ENCODE measurements at places on chromosomes 2 and 18.

GRCh38 chr18:67794521-67794920 lies 278.0 kb upstream of the DSEL start:
- DNase-seq, result no peak

GRCh38 chr18:3623769-3624545 lies 174.0 kb downstream of the TGIF1 start:
- DNase-seq, result no peak

DNA sequence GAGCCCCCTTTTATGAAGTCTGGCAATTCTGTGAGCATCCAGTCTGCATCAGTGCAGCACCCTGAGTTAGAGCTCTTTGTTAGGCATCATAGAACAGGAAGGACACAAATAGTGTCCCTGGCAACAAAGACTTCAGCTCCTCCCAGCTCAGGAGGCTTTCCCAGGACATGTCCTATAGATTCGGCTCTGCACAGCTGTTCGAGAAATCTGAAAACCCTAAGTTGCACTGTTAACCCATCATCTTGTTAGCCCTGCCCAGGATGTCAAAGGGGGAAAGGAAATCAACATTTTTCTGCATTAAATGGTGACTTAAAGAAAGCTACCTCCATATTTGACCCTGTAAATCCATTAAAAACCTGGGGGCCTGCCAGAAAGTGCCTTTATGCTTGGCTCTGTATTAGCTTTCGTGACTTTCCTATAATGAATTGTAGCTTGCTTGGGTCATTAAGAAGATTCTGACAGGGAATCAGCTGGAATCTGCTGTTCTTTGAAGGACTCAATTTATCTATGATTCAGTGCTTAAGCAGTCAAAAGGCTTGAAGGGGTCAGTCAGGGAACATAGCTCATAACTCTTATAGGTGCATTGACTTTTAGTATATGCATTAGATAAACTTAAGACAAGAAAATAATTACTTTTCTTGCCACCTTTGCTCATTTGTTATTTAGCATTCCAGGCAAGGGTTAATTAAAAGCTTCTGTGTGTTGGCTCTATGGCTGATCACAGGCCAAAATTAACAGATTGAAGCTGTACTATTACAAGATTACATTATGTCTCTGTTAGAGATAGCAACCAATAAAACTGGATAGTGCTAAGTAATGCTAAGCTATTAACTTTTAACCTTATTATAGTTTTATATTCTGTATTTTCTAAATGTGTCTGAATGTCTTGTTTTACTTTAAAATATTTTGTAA lies 20.6 kb downstream of the ERMN start:
- DNase-seq, result no peak

DNA sequence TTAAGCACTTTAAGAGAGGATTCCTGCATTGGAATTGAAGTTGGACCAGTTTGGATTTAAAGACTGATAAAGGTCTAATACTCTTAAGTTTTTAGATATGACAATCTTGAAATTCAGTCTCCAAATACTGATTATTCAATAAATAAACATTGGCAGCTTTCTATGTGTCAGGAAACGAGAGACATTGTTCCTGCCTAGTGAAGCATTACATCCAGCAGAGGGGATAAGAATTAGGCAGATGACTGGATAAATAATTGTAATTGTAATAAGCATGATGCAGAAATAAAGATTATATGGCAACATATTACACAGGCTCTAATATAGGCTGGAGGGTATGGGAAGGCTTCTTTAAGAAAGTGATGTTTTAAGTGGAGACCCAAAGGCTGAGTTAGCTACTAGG lies 226.5 kb upstream of the MMADHC start:
- no peak for DNase-seq

DNA sequence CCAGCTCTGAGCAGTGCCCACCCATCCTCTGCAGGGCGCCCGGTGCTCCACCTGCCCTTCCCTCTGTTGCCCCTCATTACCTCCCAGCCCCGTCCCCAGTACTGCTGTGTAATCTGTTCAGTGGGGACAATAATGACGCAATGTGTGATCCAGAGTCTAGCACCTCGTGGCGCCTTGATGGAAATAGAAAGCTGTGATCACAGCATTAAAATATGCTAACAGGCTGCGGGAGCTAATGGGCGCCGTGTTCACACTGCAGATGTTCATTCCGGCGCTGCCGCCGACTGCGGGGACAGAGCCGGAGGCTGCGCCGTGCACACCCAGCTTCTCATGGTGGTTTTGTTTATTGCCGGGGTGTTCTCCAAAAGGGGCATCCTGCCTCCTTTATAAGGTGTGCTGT lies 235.2 kb downstream of the LDLRAD4 start:
- no peak for DNase-seq

DNA sequence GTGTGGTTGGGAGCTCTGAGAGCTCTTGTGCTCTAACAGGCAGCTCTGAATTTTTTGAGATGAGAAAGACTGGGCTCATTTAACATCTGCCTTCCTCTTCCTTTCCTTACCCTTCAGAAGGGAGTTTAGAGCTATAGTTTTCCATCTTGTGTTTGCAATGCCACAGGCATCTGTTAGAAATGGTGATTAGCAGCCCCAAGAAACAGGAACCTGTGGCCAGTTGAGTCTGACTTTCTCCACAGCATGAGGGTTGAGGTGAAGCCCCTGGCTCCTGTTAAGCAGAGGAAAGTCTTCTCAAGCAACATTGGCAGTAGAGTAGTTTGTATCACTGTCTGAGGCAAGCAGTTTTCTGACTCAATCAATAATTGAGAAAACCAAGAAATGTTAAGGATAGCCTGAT lies 577.4 kb downstream of the ZEB2 start:
- DNase-seq, result no peak

GRCh38 chr2:214679736-214680135 lies 129.7 kb downstream of the BARD1 start:
- no peak for DNase-seq

DNA sequence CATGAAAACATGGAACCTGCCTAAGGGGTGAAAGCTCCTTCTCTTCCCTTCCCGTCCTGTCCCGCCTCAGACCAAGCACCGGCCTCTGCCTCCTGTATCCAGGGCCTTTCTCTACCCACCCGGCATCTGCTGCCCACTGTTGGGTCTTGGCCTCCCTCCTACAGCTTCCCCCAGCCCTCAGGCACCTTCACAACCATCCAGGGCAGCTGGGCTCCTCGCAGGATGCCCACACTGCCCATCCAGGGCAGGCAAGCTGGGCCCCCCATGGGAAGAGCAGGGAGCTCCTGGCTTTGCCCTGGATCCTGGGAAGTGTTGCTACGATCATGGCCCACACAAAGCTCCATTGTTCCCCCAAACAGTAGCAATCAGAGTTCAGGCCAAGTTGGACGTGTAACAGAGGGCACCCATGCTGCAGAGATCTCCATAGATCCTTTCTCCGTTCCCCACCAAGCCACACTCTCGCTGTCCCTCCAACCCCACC lies 206.6 kb downstream of the NDUFA10 start:
- no peak for DNase-seq

DNA sequence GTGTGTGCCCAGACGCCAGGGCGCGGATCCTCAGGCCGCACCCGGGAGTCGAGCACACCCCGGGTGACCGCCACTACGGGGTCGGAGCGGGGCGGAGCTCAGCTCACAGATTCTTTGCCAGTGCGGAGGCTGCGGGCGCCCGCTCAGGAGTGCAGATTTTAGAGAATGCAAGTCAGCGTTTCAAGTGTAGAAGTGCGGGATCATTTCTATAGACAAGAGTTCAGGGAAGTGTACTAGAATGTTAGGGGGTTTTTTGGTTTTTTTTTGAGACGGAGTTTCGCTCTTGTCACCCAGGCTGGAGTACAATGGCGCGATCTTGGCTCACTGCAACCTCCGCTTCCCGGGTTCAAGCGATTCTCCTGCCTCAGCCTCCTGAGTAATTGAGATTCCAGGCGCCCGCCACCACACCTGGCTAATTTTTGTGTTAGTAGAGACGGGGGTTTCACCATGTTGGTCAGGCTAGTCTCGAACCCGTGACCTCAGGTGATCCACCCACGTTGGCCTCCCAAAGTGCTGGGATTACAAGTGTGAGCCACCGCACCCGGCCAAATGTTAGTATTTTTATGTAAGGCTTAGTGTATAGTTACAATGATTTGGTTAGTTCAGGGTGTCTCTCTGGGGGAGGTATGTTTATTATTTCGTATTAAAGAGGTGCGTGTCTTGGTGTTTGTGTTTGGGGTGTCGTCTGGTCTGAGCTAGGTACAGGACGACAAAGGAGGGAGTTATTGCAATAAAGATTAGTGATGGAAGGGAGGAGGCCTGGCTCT lies 619 bp upstream of the FAM168B start:
- peak; percentile 12 for DNase-seq

GRCh38 chr2:535222-535621 lies 142.0 kb downstream of the TMEM18 start:
- no peak for DNase-seq

DNA sequence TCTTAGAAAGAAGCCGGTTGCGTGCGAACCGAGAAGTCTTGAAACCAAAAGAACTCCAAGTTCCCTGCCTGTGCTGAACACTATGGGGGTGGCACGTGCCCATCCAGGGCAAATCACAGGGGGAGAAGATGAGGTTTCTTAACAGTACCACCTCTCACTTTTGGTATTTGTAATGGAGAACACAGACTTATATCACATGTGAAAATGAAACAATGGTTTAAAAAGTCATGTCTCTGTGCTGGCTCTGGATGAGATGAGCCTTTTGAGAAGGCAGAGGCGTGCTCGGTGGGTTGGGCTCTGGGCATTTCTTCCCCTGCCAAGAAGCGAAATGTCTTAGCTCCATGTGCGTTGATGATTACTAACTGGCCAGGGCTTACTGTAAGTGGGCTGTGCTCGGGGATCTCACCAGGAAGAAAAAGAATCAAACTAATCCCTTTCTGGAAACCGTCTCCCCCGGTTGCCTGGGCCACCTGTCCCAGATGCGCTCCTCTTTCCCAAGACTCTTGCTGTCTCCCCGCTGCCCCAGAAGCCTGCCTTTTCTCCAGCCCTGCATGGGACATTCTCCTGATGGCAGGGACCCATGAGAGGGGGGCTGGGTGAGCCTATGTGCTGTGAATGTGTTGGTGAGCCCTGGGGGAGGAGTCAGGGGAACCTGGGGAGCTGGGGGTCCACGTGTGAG lies 252.9 kb downstream of the PRKCE start:
- DNase-seq, result no peak

DNA sequence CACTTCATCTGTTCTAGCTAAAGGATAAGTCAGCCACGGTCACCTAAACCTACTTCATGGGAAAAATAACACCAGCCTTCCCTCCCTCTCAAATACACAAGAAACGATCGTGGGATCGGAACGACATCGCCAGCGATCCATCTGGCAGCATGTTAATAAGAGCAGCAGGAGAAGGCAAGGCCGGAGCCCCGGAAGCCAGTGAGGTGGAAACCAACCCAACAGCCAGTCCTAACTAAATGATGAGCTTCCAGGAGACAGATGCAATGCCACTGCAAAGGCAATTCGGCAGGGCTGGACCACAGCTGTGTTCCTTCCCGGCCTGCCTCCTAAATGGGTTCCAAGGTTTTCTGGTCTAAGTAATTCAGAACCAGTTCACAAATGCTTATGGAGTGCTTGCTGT lies 117.5 kb downstream of the TMEM163 start:
- no peak for DNase-seq

DNA sequence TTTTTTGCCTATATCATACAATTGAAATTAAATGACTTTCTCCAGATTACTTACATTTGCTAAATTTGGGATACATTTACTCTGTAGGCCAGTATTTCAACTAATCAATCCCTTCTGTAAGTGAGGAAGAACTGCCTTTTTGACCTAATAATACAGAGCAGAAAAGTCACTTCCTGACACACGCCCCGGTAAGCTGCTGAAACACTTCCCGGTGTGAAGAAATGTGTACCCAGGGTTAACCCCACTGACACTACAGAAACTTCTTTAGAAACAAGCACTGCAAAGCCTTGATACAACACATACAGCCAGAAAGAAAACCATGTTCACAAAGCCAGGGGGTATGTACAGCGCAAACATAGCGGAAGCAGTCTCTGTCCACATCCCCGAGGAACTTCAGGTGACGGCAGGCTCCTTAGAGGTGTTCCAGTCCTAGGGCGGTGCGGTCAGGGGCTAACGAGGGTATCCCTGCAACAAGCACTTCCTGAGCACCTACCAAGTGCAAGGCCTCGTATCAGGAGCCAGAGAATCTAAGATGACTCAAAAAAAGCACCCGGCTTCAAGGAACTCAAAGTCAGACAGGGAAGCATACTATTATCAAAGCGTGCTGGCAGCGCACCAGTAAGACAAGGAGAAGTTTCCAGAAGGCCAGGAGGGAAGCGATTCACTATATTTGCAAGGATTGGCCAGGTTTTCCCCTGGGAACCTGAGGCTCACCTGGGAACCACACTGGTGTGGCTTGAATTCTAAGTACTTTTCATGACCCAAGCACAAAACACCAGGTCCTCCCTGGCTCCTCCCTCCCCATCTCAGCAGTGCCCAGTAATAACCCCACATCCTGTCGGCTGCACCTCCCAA lies 46.6 kb downstream of the ZNF516 start:
- no peak for DNase-seq

- DNase-seq, result no peak
Measured at GRCh38 chr2:134558208-134558830, 160.5 kb downstream of the TMEM163 start.

GRCh38 chr2:64975232-64975821 lies 13.9 kb upstream of the SLC1A4 start:
- DNase-seq, result no peak

All from activated naive CD4-positive, alpha-beta T cell treated with anti-CD3 and anti-CD28 coated beads, Interleukin-2, amount 50 U/mL, for 16 hours (primary cell).